ENCODE measurements at places on chromosomes 1 and 21. TPM values are rescaled to one million over a fixed set of nuclear protein-coding genes. Genes with fewer than 3 reads are reported as not detected.

Gene BEND5
- total RNA-seq, result 5.3 TPM

Gene AK5
- 1.6 TPM for total RNA-seq

Gene CFAP45
- not detected for total RNA-seq

Gene IL12RB2
- 0.45 TPM for total RNA-seq

Gene C4BPA
- not detected for total RNA-seq

Gene THEM5
- total RNA-seq, result not detected

Gene ZFP69B
- total RNA-seq, result not detected

Gene ZSWIM5
- total RNA-seq, result 12.5 TPM

Gene CLDN8
- 55.6 TPM for total RNA-seq

Gene COL11A1
- 0.75 TPM for total RNA-seq

Gene BRDT
- 0.81 TPM for total RNA-seq

Gene CD101
- total RNA-seq, result 0.13 TPM

Gene PLK3
- total RNA-seq, result 11.9 TPM

Gene FAM72C
- total RNA-seq, result not detected

Gene KIF21B
- 1.1 TPM for total RNA-seq

Gene RSPH1
- 3.2 TPM for total RNA-seq

Gene DBT
- 9.8 TPM for total RNA-seq

Gene VWA5B1
- total RNA-seq, result not detected

Gene SDC3
- total RNA-seq, result 13.2 TPM

Gene FAM229A
- total RNA-seq, result 20.0 TPM

GRCh38 chr1:186575348-186575747, 104.9 kb downstream of the PTGS2 start:
- no peak for DNase-seq

- no peak for DNase-seq
Measured at GRCh38 chr21:34157521-34157920, 84.1 kb downstream of the MRPS6 start.

GRCh38 chr1:42118125-42118524, 35.1 kb upstream of the GUCA2B start:
- DNase-seq, result no peak

DNA sequence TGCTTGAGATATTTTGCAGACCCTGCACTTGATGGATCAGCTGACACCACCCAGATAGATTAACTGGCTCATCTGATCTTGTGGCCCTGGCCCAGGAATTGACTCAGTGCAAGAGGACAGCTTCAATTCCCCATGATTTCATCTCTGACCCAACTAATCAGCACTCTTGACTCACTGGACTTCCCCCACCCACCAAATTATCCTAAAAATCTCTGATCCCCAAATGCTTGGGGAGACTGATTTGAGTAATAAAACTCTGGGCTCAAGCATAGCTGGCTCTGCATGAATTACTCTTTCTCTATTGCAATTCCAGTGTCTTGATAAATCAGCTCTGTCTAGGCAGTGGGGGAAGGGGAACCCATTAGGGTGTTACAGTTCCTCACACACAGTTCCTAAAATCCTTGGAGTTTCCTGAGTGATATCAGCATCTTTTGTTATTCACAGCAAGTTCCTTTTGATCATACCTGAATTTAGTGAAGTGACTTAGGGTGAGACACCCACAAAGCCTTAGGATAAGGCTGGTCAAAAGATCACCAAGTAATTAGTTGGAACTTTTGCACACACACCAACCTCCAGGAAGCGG, 104.2 kb downstream of the COP1 start:
- no peak for DNase-seq

DNA sequence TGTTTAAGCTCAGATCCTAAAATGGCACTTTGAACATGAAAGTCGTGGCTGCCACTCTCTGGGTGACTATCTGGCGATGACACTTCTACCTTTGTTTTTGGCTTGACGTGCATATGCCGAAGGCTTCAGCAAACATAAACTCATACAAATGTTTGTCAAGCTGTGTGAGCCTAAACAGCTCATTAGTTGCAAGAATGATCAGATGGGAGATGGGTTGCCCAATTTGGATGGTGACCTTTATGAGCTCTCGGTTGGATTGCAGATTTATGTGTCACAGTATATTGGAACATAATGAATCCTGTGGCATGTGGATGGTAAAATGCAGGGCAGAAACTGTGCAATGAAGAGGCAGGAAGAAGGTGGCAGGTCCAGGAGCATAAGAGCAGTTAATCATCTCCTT, 229.3 kb downstream of the DISC1 start:
- no peak for DNase-seq

- no peak for DNase-seq
Measured at GRCh38 chr1:3249231-3249630, 180.2 kb downstream of the PRDM16 start.

GRCh38 chr1:150881331-150882070, 5.1 kb upstream of the ARNT start:
- no peak for DNase-seq

- no peak for DNase-seq
Measured at GRCh38 chr1:87743256-87743655, 414.6 kb downstream of the LMO4 start.

GRCh38 chr1:46793126-46793525, 5.7 kb upstream of the CYP4B1 start:
- DNase-seq, result no peak

DNA sequence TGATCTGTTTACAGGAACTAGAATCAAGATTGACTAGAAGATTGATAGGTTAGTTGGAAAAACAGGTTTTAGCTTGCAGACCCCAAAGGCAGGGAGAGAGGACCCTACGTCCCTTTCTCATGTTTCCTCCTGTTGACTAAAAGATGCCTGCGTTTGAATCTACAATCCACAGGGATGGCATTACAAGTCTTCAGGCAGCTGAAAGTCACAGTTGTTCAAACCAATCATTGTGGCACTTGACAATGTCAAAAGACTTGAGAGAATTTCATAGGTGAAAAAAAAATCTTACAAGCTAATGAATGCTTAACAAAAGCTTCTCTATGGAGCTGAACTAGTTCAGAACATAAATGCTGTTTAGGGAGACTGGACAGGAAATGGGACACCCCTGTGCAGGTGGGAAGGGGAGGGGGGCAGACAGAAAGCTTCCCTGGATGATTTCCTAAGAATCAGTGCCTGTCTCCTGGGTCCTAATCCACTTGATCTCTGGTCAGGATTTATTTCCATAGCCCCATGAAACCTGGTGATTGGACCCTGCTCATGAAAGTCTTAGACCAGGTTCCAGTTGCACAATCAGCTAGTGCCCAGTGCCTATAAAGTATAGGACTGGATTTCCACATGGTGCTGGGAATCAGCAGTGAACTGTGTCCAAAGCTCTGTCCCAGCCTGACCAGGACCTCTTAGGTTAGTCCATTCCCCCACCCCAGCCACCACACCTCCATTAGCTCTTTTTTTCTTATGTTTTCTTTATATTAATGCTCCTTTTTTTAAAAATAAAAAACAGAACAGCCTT, 91.6 kb upstream of the BCAR3 start:
- DNase-seq, result no peak

GRCh38 chr21:45231705-45232104, 56.0 kb downstream of the POFUT2 start:
- no peak for DNase-seq

- DNase-seq, result peak; percentile 28
Measured at GRCh38 chr1:36095760-36096405, 7.2 kb downstream of the ADPRS start.

DNA sequence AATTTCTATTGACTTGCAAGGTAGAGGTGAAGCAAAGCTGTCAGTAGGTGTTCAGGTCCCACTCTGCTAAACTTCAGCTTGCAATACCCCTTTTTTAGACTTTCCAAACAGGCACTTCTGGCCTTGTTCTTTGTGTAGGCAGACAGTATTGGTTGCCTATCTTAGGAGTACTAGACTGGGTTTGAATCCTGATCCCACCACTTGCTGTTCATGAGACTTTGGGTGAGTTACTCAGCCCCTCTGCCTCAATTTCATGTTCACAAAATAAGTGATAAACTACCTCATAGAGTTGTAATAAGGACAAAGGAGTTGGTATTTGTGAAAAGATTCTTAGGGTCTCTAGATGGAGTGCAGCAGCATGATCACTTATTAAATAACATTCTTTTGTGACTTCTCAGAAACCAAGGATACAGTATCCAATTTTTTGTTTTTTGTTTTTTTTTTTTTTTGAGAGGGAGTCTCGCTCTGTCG, 5.2 kb downstream of the RCC1 start:
- no peak for DNase-seq

DNA sequence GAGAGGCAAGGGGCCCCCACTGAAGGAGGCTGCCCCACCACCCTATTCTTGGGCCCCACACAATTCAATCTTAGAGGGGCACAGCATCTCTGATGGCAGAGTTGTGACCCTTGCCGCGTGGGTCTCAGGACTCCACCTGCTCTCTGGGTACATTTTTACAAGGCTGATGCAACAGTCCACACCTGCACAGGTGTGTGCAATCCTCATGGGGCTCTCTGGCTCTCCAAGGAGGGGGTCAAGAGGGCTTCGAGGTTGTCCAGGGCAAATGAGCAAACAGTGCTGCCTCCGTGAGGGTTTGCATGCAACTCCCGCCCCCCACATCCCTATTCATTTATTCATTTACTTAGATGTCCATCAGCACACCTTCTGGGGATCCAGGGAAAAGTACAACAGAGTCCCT, 81.6 kb upstream of the IFFO2 start:
- DNase-seq, result no peak

DNA sequence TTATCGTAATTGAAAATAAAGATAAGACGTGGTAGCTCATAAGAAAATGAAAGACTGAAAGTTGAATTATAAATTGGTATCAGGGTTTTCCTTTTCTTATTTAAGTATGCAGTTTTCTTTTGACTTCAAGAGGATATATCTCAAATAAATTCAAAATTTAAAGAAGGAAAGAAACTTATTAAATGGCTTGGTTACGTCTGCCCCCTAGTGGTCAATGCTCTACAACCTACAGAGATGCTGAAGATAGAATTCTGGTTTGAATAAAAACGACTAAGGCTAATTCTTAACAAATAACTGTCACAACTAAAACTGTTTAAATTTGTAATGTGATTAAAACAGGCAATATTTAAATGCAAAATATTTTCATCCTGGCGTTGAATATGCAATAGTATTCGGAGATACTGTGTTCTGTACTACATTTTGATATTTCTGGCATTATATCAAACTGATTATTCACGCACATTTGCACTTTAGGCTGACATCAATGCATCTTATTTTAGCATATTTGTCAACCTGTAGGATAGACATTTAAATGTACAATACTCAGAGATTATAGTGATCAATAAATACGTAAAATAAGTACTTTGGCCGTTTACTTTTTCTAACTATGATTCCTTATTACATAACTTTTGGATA, 26.8 kb downstream of the IFI44 start:
- peak; percentile 65 for DNase-seq

GRCh38 chr1:232725305-232726047, 79.7 kb upstream of the MAP10 start:
- DNase-seq, result no peak

DNA sequence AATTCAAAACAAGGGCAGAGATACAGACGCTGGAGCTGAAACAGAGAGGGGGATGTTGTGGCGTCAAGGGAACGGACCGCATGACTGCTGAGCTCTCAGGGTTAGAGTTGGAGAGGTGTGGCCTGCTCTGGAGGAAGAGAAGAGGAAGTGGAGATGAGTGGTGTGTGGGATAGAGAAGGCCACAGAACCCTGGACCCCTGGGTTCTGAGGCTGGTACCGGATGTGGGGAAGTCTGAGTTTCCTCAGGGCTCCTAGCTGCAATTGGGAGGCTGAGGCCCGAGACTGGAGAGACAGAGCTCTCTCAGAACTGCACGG, 1.8 kb downstream of the BCAN start:
- no peak for DNase-seq

- peak; percentile 43 for DNase-seq
Measured at GRCh38 chr21:37582590-37582989, 216.0 kb downstream of the DYRK1A start.

- no peak for DNase-seq
Measured at GRCh38 chr1:58929671-58930325, 146.0 kb upstream of the JUN start.

Data from thyroid gland (tissue), 4 donors.